HT1080 (cell line): ENCODE measurements at places on chromosomes 5 and 9. TPM values are rescaled to one million over a fixed set of nuclear protein-coding genes. Genes with fewer than 3 reads are reported as not detected.

Gene SPTLC1
- 58.7 and 64.9 TPM in 2 replicates for total RNA-seq

Gene NUTM2G
- total RNA-seq, result not detected in 2 replicates

DNA sequence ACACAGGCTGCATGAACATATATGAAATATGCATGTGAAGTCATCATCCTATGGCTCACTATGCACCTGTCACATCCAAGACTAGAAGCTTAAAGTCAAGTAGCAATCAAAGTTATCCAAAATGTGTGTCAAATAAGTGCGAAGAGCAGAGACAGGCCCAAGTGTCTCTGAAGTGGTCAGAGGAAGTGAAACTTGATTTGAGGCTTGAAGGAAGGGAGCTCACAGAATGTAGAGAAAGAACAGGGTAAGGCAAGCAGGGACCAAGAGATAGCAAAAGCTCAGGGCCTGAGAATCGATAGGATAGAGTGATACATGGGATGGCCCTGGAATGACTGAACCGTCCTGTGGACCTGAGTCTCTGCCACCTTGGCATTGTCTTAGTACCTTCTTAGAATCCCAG, 274.3 kb upstream of the TRPC7 start:
- no peak for DNase-seq

DNA sequence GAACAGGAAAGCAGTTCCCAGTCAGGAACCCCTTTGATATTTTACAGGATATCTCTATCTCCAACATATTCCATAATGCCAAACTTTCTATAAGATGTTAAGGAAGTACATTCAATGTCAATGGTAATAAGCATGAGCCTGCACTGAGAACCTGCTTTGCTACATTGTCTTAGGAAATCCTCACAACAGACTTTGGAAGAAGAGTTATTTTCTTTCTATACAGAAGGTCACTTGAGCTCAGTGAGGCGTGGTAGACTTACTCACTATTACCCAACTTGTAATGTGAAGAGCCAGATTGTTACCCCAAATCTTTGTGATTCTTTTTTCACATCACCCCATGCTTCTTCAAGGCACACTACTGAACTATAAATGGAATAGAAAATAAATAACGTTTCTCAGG, 435.9 kb downstream of the DNAH5 start:
- DNase-seq, result no peak

GRCh38 chr5:172169216-172169615, 18.8 kb downstream of the STK10 start:
- no peak for DNase-seq
